Ovary (tissue), 10 donors: ENCODE measurements at places on chromosomes 4 and X. TPM values are rescaled to one million over a fixed set of nuclear protein-coding genes. Genes with fewer than 3 reads are reported as not detected.

USO1 gene
- 88.8 TPM for total RNA-seq

BRS3 gene
- total RNA-seq = 0.48 TPM

DNA sequence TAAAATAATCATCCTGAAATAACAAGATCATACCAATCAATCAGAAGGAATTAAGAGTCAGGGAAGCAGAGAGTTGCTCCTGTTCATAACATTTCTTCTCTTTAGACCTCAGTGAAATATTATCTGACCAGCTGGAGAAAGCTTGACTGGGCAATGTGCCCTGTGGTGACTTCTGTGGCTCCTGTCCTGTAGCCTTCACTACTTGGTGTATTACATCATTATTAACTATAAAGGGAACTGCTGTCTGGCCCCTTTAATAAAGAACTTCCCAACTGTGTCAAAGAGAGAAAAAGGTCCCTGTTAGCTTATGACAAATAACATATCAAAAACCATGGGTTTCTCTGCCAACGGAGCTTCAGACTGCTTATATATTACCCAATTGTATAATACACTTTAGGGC is 18.0 kb downstream of the OPHN1 start:
- no peak for DNase-seq

GRCh38 chr4:172011196-172011595 is 198.0 kb downstream of the GALNTL6 start:
- no peak for DNase-seq

ART3 gene
- total RNA-seq = not detected

DNA sequence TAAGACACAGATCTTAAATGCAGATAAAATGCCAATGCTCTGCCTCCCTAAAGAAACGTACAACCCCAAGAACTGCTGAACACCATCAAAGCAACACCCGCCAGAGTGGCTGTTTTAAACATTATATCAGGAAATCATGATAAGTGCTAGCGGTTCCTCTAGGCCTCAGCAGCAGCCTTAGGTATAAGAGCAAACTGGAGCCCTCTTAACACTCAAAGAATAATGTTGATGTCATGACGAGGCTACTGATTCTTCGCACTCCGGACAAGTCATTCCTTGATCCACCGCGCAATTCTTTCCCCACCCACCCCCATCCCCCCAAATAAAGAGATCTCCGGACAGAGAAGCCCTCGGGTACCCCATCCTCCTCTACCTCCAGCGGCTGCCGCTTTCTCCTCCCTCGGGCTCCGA is 507 bp downstream of the LIN54 start:
- no peak for DNase-seq

KIF4A gene
- 0.57 TPM for total RNA-seq

DNA sequence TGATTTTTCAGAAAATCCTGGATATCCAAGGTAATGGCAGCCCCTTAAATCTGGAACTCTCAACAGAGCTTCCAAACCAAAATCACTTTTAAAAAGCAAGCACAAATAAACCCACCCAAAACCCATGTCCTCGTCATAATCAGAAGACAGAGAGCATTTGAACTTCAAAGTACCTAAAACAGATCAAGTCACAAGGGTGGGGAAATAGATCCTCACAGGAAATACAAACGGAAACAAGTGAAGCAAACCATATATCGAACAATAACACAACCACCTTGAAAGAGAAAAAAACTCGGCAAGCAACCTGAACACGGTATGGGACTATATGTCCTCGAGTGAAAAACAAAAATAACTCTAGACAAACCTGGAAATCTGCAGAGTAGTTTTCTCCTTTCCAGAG is 15.9 kb upstream of the CCNQ start:
- DNase-seq = no peak

PRR32 gene
- not detected for total RNA-seq

- DNase-seq = no peak
Observed at GRCh38 chr4:184293552-184293951, 75.9 kb upstream of the ENPP6 start.

DNA sequence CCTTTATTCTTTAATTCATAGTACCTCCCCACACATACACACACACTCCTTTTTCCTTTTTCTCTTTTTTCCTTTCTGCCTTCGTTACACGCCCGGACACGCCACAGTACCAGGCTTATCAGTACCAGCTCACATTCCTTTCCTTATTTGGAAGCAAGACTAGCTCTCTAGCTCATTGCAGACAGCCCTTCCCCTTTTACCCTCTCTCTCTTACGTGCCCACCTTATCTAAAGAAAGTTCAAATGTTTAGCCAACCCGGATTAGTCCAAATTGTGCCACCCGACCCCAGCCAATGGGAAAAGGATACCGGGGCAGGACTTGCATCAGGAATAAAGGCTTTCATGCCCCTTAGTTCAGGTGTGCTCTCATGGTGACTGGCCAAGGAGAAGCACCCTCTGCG is 194.7 kb upstream of the VCX3A start:
- DNase-seq = no peak

- DNase-seq = no peak
Observed at GRCh38 chr4:3660086-3660927, 105.9 kb upstream of the ADRA2C start.

DNA sequence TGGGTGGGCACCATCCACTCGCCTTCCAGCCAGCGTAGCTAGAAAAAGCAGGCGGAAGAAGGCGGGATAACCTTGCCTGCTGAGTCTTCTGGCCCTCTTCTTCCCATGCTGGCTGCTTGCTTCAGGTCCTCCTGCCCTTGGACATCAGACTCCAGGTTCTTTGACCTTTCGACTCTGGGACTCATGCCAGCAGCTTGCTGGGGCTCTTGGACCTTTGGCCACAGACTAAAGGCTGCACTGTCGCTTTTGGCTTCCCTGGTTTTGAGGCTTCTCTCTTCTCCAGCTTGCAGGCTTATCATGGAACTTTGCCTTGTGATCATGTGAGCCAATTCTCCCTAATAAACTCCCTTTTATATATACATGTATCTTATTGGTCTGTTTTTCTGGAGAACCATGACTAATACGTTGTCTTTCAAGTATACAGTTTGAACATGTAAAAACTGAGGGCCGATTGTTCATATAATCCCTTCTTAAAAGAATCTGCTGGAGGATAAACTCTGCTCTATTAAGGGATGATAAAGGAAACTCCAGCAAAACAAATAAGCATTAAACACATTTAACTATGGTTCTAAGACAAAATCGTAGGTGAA is 116.6 kb upstream of the LCORL start:
- no peak for DNase-seq

DNA sequence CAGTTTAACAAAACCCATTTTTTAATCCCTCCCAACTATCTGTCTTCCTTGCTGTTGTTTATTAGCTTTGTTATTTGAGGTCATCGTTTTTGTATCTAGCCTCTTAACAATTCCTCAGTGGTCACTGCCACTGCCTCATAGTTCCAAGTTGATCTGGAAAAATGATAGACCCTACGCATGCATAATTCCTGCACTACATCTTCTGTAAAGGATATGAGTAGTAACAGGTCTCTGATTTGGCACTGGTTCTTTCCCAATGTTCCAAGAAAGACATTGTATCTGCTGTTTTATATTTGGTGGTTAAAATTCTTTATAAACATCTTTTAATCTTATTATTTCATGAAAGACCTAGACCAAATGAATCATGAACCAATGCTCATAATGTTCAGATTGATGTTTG is 166.6 kb downstream of the ZNF330 start:
- DNase-seq = no peak

DNA sequence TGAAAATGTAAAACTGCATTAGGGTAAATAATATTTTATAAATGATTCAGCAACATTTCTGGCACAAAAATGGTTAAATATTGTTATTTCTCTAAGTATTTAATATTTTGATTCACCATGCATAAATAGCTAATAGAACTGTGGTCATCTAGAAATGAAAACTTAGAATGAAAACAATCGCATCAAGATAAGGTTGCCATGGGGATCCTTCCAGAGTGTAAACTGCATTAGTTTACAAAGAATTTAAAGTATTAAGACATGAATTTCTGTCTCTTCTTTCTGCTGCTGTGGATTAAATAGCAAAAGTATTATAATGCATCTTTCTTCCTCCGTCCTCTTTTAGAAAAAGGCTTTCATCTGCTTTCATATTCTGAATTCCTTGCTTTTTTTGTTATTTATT is 1064.6 kb upstream of the SLIT2 start:
- DNase-seq = no peak

DNA sequence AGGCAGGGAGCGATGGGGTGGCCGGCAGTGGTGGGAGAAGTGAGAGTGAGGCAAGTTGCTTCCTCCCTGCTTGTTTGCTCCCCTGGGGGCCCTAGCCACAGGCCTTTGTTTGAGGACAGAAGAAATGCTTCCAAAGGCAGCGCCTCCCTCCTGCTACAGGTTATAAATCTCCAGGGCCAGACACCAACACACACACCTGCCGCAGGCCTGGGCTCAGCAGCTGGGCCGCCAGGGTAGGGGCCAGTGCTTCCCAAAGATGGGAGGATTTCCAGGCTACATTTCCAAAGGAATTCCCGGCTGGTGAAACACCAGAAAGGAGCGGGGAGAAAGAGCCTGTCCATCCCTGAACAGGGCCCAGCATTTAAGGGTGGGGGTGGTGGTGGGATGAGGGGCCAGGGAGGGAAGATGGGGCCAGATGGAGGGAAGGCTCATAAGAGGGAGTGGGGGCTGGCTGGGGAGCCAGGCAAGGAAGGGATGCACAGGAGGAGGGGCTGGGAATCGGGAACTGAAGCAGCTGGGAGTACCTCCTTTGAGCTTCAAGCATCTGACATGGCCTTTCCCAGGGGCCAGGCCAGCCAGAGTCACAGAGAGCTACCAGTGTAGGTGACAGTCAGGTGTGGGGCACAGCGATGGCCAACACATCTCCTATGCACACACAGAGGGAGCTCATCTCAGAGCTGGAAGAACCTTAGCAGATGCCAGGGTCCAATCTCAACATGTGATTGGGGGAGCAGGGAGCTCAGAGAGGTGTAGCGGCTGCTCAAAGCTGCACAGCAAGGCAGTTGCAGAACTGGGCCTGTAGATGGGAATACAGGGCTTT is 143.9 kb downstream of the PJA1 start:
- no peak for DNase-seq

GRCh38 chr4:22363036-22363435 is 152.8 kb downstream of the ADGRA3 start:
- no peak for DNase-seq

- no peak for DNase-seq
Observed at GRCh38 chr4:149141391-149141790, 674.3 kb downstream of the IQCM start.

- no peak for DNase-seq
Observed at GRCh38 chr4:68123525-68123924, 6.1 kb downstream of the TMPRSS11F start.

- DNase-seq = no peak
Observed at GRCh38 chrX:57313583-57314215, 27.2 kb downstream of the FAAH2 start.

SSX1 gene
- not detected for total RNA-seq

DNA sequence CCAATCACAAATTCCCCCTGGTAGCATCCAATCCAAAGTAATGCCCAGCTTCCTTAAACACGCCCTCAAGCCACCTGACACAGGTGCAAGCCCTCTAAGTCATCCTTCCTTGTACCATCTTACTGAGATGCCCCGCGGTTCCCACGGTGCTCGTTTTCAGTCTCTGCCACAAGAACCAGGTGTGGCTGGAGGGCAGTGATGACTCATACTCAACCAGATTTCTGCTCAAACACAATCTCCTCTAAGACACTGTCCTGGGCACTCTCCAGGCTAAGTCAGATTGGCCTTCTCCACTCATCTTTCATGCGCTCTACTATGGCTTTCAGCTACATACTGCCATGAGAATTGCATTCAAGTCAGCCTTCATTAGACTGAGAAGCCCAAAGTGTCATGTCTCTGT is 3.5 kb downstream of the SH3KBP1 start:
- DNase-seq = no peak

- DNase-seq = no peak
Observed at GRCh38 chr4:147727476-147728028, 4.3 kb upstream of the ARHGAP10 start.

TMEM271 gene
- total RNA-seq = not detected

GRCh38 chr4:8219236-8219635 is 20.1 kb downstream of the SH3TC1 start:
- DNase-seq = no peak

DNA sequence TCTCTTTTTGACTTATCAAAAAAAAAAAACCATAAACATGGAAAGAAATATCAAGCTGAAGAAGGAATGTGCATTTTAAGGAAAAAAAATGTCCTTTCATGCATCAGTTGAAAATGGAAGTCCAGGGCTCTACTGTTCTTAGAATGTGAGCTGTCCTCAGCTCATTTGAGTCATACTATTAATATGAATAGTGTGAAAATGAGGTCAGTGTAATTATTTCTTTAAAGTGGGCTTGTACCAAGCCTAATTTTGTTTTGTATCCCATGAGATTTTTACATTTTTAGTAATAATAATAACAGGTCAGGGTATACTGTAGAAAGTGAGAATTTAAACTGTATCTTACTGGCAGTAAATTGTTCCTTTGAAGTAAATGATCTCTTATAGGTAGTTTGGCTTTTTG is 148.5 kb downstream of the NAA11 start:
- no peak for DNase-seq

- DNase-seq = no peak
Observed at GRCh38 chr4:168555437-168555836, 58.6 kb downstream of the PALLD start.

- no peak for DNase-seq
Observed at GRCh38 chrX:27915617-27916016, 65.6 kb downstream of the DCAF8L1 start.

DNA sequence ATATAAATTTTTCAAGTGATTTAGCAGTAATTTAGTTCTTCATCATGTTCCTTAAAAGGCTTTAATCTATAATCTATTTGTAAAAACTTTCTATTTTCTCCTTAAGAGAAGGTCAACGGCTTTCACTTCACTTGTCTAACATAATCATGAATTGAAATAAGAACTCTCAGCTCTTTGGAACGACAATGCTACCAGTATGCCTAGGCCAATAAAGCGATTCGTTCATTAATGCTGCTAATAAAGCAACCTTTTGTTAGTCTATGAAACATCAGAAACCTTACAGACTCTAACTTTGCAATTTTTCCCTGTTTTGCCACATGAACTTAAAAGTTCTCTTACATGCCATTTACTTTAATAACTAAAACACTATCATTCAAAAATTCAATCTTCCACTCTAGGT is 47.6 kb downstream of the FBXW7 start:
- no peak for DNase-seq

RHOXF2 gene
- total RNA-seq = not detected

DNA sequence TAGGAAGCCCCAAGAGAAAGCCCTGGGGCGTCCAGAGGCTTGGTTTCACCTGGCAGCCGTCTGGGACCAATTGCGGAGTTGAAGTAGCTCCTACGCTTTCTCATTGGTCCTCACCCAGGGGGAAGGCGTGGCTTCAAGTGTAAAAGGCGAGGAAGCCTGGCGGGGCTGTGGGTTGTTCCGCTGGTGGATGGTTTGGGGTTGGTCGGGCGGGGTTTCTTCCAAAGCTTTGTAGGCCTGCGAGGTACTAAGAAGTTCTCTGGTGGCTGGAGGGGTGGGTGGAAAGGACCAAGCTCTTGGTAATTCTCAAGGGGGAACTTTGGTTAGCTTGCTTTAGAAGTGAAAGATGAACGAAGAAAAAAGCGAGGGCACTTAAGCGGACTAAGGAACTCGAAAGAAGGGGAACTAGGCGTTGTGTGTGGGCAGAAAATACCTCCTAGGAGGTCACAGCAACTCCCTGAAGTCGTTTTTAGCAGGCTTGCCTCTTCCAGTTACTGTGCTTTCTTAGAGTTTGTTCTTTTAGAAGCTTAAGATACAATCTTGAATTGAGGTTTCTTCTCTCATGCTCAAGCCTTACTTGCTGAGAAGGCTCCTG is 36.6 kb downstream of the CCNG2 start:
- no peak for DNase-seq

GRCh38 chr4:29289118-29289517 is 1431.1 kb upstream of the PCDH7 start:
- no peak for DNase-seq

- no peak for DNase-seq
Observed at GRCh38 chrX:65697211-65697641, 29.8 kb downstream of the MSN start.
